Fibroblast of villous mesenchyme (primary cell): ENCODE measurements at places on chromosomes 3 and 15. TPM values are rescaled to one million over a fixed set of nuclear protein-coding genes. Genes with fewer than 3 reads are reported as not detected.
A peak's percentile ranks its signal among the peaks of the same experiment; 100 is the strongest.

DNA sequence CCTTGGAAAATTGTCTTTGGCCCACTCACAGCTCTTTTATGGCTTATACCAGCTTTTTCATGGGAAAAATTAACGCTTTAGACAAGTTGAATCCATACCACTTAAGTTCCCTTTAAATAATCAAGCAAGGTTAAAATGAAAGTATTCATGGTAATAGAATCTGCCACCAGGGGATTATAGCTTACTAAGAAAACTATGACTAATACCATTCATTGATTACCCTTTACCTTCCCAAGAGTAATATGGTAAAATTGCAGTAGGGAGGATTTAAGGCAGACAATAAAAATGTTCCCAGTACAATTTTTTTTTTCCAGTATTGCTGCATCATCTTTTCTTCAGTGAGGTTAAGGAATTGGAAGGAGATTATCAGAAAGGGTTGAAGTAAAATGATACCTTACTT, 641.1 kb upstream of the NAALADL2 start:
- no peak for DNase-seq

Gene PLA2G4F
- total RNA-seq = not detected in 2 replicates

DNA sequence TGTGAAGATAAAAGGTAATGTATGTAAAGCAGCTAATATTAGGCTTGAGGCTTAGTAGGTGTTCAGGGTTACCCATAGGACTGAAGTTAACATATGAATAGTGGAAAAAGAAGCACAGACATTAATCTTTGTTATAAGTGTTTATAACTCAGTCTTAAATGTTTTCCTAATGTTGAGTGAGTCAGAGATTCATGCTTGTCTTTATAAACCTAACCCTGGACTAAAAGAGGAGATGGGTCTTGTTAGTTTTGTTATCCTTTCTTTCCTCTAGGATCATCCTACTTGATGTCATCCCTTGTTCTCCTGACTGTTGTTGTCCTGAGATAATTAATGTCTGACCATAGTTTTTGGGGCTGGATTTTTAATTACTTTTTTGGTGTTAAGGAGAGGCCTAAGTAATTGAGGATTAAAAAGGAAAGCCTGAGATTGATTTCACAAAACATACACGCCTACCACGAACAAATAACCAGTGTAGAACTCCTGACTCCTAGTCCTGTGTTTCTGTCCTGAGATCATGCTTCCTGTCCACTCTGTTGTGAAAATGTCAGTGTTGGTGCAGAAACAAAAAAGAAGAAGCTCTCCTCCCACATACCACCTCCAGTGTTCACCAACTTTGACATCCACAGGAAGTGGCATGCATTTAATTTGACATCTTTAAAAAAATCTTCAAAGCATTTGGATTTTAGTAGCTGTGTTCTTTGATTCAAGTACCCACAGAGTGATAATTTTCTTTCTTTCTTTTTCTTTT, 8.4 kb downstream of the MITF start:
- peak; percentile 71 for DNase-seq

DNA sequence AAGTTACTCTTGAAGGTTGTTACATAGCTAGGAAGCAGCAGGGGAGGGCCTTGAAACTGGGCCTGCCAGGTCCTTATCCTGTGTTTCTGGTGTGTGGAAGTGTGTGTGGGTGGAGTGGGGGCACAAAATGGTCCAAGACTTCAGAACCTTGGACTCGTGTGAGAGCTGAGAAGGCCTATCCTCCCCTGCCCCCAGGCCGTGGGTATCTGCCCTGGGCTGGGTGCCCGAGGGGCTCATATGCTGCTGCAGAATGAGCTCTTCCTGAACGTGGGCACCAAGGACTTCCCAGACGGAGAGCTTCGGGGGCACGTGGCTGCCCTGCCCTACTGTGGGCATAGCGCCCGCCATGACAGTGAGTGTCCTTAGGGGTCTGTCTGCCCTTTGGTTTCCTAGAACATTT, 4.5 kb downstream of the CHRD start:
- no peak for DNase-seq

Gene ACTR8
- total RNA-seq = 29.3 and 38.0 TPM in 2 replicates

DNA sequence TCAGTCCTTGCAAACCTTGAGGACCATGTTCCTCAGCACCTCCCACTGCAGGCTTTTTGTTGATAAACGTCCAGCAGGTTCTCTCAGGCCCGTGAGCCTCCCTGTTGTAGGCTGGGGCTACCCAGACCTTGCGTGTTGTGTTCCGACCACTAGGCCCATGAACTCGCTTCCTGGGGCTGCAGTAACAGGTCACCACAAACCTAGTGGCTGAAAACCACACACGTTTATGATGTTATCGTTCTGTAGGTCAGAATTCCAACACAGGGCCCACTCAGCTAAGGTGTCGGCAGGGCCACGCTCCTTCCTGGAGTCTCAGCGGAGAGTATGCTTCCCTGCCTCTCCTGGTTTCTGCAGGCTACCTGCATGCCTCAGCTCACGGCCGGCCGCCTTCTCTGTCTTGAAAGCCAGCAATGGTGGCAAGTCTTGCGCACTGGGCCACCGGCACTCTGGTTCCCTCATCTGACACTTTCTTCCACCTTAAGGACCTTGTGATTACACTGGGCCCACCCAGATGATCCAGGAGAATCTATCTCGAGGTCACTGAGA, 60.8 kb downstream of the ATP10A start:
- no peak for DNase-seq

GRCh38 chr15:63474810-63475316, 29.5 kb upstream of the USP3 start:
- no peak for DNase-seq

- peak; percentile 77 for DNase-seq
These were observed 309.4 kb upstream of the WNT5A start for GRCh38 chr3:55796533-55796932.

Gene CASR
- total RNA-seq = not detected in 2 replicates

DNA sequence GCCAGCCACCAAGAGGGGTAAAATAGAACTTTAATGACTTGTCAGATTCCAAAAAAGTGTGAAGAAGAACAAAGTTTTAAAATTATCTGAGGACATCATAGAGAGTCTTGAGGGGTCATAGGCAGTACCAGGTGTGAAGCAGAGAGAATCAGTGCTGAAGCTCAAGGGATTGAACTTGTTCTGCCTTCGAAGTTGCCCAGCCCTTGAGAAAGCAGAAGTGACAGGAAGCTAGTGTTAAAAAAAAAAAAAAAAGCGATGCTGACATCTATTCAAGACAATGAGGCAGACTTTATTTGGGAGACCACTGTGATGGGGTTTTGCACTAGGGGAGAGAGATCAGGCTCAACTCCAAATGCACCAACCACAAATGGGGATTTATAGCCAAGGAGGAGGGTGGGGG, 21.8 kb downstream of the FBXO22 start:
- no peak for DNase-seq

DNA sequence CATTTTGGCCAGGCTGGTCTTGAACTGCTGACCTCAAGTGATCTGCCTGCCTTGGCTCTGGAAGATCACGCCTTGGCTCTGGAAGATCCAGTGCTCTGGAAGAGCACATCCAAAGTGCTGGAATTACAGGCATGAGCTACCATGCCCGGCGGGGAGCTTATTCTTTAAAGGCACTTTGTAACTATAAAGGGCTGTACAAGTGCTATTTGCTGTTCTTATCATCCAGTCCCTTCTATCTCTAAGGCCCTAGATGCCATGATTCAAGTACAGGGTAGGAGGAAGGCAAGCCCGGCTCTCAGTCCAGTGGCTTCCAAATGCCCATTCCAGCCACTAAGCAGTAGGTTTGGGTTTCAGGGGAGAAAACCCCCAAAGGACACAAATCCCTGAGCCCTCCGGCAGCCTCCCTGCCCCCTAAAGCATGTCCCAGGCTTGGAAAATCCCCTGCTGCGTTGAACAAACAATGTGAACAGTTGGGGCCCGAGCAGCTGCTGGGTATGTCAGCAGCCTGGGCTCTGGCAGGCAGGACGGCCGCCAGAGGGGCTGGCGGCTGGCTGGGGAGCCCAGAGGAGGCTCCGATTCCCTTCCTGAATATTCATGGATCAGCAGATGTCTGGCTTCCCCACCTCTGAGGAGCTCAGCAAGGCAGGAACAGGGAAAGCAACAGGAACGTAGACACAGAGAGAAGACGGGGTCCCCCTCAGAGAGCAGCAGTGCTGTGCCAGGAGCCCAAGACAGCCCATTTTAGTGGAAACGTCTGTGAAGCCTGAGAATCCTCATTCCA, 7.7 kb downstream of the IGDCC4 start:
- peak; percentile 54 for DNase-seq

Gene RYK
- 103 and 161 TPM in 2 replicates for total RNA-seq

Gene GOLGA8R
- total RNA-seq = 1.3 and 1.9 TPM in 2 replicates

DNA sequence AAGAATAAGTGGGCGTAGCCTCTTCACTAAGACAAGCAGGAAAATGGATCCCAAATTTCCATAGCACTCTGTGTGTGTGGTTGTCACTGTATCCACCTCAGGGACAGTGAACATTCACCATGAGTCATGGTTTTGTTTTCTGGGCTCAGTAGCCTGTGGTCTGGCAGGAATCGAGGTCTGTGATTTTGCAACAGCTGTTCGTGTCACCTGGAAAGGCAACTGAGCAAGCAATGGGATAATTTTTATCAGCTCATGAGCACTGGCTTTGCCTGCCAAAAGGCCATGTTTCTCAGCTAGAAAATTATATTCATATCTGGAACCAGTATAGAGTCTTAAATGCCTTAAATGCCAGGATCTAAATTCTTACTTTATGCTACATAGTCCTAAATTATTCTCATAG, 60.9 kb downstream of the STRIT1 start:
- DNase-seq = peak; percentile 90

DNA sequence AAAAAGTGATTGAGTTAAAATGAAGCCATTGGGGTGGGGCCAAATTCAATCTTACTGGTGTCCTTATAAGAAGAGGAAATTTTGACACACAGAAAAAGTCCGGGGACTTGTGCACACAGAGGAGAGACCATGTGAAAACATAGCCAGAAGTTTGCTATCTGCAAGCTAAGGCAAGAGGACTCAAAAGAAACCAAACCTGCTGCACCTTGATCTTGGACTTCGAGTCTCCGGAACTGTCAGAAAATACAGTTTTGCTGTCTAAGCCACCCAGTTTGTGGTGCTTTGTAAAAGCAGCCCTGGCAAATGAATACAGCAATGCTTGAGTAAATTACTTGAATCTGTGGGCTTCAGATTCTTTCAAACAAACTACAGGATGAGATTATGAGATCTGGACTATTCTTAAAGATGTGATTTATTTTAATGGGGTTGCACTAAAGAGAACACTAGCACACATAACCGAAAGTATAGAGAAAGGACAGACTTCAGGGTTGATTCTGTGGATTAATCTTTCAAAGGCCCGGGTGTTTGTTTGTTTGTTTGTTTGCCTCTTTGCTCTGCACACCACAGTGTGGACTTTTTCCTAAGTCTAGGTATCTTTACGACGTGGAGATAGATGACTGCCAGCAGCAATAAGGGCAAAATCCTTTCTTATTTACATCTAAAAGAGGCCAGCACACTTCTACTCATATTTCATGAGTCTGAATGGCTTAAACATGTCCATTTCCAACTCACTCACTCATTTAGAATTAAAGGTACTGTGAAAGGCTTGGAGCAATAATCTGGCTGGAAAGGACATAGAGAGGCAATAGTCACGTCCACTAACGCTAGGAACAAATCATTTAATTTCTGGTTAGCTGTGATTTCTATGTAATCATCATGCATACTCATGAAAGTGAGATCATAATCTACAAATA, 53.9 kb upstream of the SSR3 start:
- no peak for DNase-seq

- peak; percentile 79 for DNase-seq
These were observed 45.7 kb downstream of the WDR76 start for GRCh38 chr15:43872416-43873020.

Gene FGD5
- total RNA-seq = under 0.01 TPM in 1 of 2 replicates, not detected in the other

Gene CLEC3B
- total RNA-seq = 0.43 and 0.64 TPM in 2 replicates

Gene SCN11A
- under 0.01 TPM in 2 replicates for total RNA-seq

DNA sequence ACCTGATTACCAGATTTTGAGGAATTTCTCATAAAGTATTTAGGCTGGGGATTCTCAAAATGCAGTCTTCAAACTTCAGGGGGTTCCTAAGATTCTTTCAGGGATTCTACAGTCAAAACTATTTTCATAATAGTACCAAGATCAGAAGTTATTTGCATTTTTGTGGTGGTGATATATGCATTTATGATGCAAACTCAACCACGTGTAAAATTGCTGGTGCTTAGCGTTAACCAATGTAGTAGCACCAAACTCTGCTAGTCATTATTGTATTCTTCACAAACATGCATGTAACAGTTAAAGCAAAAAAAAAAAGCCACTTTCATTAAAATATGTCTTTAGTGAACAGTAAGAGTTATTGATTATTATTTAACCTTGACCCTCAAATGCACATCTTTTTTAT, 274.9 kb upstream of the DNAJC19 start:
- DNase-seq = no peak

- DNase-seq = peak; percentile 73
These were observed 223.8 kb downstream of the OPA1 start for GRCh38 chr3:193816656-193817311.

DNA sequence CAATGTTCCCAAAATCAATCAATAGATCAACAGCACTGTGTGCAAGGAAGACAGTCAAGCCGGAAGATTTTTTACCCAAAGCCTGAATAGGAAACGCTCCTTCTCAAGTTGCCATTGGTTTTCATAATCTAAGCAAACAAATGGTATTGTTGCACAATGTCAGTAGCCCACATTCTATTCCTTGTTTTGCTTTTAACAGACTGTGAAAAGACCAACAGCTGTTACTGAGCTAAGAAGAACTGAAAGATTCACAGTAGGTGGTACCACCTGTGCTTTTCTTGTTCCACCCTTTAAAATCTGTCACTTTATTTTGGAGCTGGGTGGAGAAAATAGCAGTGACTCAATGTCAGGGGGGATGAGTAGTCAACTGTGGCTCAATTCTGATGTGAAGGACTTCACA, 357.5 kb upstream of the CADM2 start:
- no peak for DNase-seq

DNA sequence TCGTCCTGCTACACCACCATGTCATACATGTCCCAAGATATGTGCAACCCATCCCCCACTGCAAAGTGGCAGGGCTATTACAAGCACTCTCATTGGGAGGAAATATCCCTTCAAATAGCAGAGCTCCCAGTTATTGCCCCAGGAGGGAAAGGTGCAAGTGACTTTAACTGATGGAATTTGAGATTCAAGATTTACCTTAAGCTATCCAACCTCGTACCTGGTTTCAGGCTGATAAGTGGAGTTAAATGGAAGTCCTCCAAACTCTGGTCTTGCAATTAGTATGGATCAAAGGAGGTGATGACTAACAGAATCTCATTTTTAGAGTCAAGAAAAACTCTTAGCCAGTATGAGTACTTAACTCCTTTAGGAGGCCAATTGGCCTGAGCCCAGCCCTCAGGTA, 2.1 kb downstream of the SLCO2A1 start:
- DNase-seq = no peak

Gene PAK2
- total RNA-seq = 34.5 and 57.0 TPM in 2 replicates

GRCh38 chr3:123046262-123047061, 18.9 kb upstream of the SEMA5B start:
- no peak for DNase-seq

DNA sequence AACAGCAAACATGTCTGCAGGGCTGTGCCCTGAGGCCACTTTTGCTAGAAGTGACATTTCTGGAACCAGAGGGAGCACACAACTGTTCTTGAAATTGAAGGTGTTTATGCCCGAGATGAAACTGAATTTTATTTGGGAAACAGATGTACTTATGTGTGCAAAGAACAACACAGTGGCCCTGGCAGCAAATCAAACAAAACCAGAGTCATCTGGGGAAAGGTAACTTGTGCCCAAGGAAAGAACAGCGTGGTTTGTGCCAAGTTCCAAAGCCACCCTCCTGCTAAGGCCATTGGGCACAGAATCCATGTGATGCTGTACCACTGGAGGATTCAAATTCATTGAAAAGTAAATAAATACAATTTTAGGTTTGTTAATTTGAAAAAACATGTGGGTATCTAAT, 31.2 kb upstream of the RARRES1 start:
- no peak for DNase-seq

GRCh38 chr3:187743195-187744141, 1.8 kb downstream of the BCL6 start:
- DNase-seq = peak; percentile 76
